ENCODE measurements at places on chromosomes 2 and 18.

- DNase-seq, result no peak
Observed at GRCh38 chr2:39435741-39436591, 1.1 kb downstream of the MAP4K3 start.

DNA sequence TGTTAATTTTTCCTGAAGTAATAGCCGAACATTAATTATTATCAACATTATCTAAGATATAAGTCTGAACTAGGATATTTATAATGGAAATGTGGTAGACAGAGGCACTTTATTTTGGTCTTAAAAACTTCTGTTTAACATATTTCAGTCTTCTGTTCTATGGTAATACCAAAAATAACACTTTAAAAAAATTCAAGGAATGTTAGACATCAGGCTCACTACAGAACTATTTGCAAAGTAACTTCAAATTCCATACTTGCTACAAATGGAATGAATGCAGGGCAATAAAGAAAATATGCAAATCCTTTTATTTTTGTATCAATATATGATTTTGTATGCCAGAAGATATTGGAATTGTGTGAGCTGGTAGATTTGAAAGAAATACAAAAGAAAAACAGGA is 345.5 kb upstream of the DSEL start:
- DNase-seq, result no peak

DNA sequence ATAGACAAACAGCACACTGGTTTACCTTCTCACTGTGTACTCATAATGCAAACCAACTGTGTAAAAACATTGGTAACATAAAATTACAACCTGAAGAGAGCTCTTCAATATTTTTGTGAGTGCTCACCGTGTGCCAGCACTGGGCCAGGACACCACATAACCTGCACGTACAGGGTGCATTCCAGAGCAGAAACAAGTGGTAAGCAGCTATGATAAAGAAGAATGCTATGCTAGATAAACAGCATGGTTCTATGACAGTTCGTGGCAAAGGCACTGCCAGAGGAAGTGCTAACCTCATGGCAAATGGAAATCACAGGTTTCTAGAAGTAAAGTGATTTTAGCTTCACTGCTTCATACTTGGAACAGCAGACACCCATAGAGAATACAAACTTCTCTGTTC is 343.5 kb downstream of the MTX2 start:
- no peak for DNase-seq

DNA sequence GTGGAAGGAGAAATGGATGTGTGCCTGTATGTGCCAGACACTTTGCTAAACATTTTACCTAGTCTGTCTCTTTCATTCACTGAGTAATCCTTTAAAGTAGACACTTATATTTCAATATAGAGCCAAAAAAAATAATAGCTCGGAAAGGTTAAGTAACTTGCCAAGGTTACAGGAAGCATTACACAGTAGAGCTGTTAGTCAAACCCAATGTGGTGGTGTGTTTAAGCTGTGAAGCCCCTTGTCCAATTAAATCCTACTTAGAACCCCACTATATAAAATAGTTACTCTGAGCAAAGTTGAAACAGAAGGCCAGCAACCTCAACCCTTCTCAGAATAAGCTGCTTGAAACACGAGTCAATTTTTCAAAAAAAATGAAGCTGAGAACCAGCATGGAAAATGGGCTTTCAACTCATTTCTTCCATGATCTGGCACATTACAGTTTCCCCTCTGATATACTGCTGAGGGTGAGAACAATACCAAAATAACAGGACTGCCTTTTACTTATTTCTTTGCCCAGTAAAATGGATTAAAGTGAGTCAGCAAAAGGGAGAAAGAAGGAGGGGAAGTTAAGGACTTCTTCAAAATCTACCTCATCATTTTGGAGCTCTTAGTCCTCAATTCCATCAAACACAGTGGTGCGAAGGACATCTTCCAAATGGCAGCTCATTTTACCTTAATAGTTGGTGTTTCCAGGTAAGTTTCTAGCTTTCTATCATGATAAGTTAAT is 7.9 kb downstream of the RDH14 start:
- DNase-seq, result no peak

GRCh38 chr18:74281011-74281979 is 10.5 kb downstream of the CYB5A start:
- DNase-seq, result no peak

DNA sequence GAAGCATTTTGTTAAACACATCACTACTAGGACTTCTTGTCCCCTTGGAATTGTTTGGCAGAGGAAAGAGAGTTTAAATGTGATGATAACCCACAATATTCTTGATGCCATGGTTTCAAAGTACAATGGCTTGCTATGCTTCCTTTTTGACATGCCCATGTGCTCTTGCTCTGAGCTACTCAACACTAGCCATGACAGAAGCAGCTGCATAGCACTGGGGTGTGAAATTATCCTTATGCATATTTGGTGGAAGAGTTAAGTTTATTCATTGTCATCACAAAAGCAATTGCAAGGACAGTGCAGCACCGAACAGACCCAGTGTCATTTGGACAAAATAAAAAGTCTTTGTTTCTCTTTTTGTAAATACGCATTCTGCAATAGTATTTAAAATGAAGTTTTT is 209.9 kb upstream of the CDH20 start:
- DNase-seq, result no peak

GRCh38 chr2:203328760-203329540 is 756 bp downstream of the ABI2 start:
- peak; percentile 66 for DNase-seq

- DNase-seq, result no peak
Observed at GRCh38 chr2:237742614-237743013, 56.0 kb upstream of the RBM44 start.

- DNase-seq, result no peak
Observed at GRCh38 chr2:45765728-45766254, 114.3 kb downstream of the PRKCE start.

DNA sequence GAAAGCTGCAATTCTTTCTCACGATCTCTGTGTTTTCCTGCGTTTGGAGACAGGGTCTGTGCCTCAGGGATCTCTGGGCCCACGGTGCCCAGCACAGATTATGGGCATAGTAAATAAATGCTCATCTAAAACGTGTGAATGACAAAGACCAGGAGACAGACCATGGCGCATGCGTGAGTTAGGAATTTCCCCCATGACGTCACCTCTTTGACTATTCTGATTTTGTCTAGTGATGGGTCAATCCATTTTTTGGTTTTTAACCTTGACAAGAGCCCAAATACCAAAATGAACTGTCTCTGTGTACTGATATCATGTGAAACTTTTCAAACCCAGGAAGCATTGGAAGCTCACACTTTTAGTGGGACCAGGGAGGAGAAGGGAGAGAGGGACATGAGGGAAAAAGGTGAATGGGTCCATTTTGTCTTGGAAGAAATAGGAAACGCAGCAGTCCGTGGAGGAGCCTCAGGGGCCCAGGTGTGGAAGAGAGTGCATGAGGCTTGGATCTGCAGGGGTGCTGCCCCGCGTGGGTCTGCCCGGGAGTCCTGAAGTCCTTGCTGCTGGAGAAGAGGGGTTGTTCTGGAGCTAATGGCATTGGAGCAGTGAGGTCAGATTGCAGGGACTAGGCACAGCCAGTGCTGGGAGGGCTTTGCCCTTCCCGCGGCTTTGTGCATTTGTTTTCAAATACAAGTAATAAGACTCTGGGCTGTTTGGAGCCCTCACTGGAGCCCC is 172.2 kb downstream of the ASB1 start:
- DNase-seq, result no peak

DNA sequence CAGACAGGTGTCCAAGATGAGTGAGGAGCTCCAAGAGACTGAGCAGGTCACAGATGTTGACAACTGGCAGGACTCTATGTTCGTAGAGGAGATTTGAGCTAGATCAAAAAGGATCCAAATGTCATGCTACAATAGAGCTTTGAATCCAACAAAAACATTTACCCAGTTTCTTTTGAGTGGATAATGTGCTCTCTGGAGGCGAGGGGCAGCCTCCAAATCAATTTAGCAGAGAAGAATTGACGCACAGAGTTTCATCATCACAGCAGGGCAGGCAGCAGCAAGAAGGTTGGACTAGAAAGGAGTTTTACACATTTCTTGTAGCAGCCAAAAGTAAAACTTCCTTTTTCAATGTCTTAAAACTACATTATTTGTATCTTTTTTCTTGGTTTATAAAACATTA is 653.0 kb downstream of the RNF144A start:
- no peak for DNase-seq

DNA sequence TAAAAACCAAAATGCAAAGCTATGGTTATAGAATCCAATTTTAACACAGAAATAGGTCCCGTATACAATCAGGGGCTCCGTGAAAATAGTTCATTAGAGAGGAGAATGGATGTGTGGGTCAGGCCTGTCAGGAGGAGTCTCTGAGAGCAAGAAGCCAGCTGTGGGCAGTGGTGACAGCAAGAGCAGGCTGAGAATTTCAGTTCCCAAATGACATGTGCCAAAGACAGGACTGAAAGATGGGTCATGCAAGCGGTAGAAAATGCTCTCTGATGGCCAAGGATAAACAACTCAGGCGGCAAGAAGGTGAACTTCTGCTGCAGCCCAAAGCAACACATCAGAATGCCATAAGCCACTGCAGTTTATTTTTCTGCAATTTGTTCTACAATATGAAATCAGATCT is 100.4 kb downstream of the CCDC141 start:
- DNase-seq, result no peak

- DNase-seq, result no peak
Observed at GRCh38 chr2:182540252-182540651, 113.4 kb upstream of the PDE1A start.

DNA sequence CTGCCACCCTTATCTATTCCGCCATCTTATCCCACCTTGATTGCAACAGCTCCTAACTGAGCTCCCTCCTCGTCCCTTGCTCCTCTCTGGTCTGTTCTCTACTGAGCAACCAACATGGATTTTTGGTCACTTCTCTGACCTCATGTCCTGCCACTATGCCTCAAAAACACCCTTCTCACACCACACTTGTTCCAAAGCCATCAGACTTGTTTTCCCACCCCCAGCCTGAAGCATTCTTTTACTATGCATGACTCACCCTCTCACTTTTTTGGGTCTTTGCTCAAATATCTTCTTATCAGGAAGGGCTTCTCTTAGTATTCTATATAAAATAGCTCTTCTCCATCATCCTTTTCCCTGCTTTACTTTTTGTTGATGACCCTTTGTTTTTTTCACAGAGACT is 2.7 kb upstream of the FAM237A start:
- DNase-seq, result no peak

- DNase-seq, result no peak
Observed at GRCh38 chr2:222751238-222751637, 79.8 kb downstream of the MOGAT1 start.

GRCh38 chr2:78980152-78980465 is 45.4 kb upstream of the REG3G start:
- no peak for DNase-seq

DNA sequence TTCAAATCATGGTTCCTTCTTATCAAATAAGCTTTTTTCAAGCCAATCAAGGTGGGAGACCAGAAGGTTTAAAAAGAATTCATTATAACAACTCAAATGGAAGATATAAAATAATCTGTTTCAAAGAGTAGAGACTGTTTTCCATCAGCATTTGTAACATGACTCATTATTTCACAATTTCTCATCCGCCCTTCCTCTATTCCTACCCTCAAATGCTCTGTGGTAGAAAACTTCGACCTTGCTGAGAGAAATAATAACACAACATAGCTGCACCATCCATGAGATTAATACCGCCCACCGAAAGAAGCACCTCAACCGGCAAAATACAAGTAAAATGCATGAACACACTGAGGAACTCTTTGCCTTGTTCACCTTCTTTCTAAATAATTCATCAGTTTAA is 2039.2 kb upstream of the CELF4 start:
- no peak for DNase-seq

- DNase-seq, result no peak
Observed at GRCh38 chr2:50556934-50557575, 474.9 kb downstream of the NRXN1 start.

GRCh38 chr2:151688719-151689118 is 45.6 kb downstream of the NEB start:
- DNase-seq, result no peak

- DNase-seq, result no peak
Observed at GRCh38 chr2:60976256-60976850, 41.2 kb upstream of the PEX13 start.

- no peak for DNase-seq
Observed at GRCh38 chr2:160941290-160941846, 218.9 kb upstream of the TANK start.

- peak; percentile 8 for DNase-seq
Observed at GRCh38 chr18:58862851-58863538, 1.7 kb upstream of the ZNF532 start.

- DNase-seq, result no peak
Observed at GRCh38 chr18:45121146-45121545, 440.5 kb downstream of the SETBP1 start.

- no peak for DNase-seq
Observed at GRCh38 chr18:31490387-31490786, 7.6 kb upstream of the DSG2 start.

GRCh38 chr2:3282056-3282998 is 95.3 kb downstream of the EIPR1 start:
- no peak for DNase-seq

Measured in activated naive CD8-positive, alpha-beta T cell treated with anti-CD3 and anti-CD28 coated beads, Interleukin-2, amount 50 U/mL, for 24 hours (primary cell).